Ovary (tissue), 10 donors: ENCODE measurements at places on chromosomes 2 and 18. TPM values are rescaled to one million over a fixed set of nuclear protein-coding genes. Genes with fewer than 3 reads are reported as not detected.
A peak's percentile ranks its signal among the peaks of the same experiment; 100 is the strongest.

DNA sequence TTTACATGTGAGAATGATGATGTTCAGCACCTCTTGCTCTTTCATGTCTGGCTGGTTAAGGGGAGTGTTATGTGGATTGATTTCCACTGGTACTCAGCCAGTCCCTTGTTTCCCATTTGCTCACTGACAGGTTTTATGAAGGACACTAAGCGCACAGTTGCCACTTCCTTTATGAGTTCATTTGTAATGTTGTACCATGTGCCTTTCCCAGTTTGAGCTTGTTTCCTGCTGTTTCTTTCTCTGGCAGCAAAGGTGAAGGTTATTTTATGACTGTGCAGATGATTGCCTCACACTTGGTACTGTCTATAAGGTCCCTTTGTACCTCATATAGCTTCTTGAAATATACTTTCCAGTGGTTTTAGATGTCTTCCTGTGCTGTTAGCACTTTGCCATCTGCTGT lies 1700.5 kb upstream of the TMEFF2 start:
- no peak overlapping the region for H3K27ac ChIP-seq
- H3K27me3 ChIP-seq: no peaks in the 10 kb centered on the region
- no peak overlapping the region for H3K4me3 ChIP-seq
- H3K36me3 ChIP-seq: no peaks in the 10 kb centered on the region
- no peak for DNase-seq
- no peaks in the 10 kb centered on the region for H3K4me1 ChIP-seq

GRCh38 chr18:79068341-79068936 lies 755 bp upstream of the ATP9B start:
- DNase-seq: no peak
- no peaks in the 10 kb centered on the region for H3K4me1 ChIP-seq
- peak overlapping the region; percentile 100 for H3K4me3 ChIP-seq
- no peaks in the 10 kb centered on the region for H3K27me3 ChIP-seq

IL1RN gene
- total RNA-seq: 0.43 TPM

DNA sequence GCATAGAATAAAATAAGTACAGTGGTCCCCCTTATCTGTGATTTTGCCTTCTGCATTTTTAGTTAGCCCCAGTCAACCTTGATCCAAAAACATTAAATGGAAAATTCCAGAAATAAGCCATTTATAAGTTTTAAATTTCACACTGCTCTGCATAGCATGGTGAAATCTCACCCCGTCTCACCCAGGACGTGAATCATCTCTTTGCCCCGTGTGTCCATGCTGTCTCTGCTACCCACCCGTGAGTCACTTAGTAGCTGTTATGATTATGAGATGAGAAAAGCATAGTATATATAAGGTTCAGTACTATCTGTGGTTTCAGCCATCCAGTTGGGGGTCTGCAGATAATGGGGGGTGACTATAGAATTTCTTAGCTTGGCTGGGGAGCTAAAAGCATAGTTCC lies 67.3 kb downstream of the RHBDD1 start:
- no peak overlapping the region for H3K27ac ChIP-seq
- H3K27me3 ChIP-seq: no peaks in the 10 kb centered on the region
- no peak overlapping the region for H3K4me3 ChIP-seq
- no peaks in the 10 kb centered on the region for H3K36me3 ChIP-seq

GRCh38 chr2:103010306-103010705 lies 248.5 kb downstream of the TMEM182 start:
- no peak for DNase-seq
- H3K4me1 ChIP-seq: no peaks in the 10 kb centered on the region
- no peak overlapping the region for H3K27ac ChIP-seq
- no peaks in the 10 kb centered on the region for H3K27me3 ChIP-seq
- H3K4me3 ChIP-seq: no peak overlapping the region

DNA sequence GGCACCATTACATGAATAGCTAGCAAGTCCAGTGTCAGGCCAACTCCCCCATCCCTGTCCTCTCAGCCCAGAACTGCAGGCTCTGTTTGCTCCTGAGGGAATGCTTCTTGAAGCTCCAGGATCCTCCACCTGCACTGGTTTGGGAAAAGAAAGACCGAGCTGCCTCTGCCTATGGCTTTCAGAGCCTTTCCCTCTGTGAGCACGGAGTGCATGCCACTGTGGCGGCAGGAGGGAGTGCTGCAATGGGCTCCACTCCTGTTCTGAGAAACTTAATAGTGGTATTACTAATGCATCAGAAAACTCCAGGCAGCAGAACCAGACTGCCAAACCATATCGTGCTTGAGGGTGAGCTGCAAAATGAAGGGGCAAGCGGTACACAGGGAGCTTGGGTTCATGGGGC lies 271.8 kb downstream of the SRBD1 start:
- no peaks in the 10 kb centered on the region for H3K27me3 ChIP-seq
- no peak overlapping the region for H3K4me3 ChIP-seq
- H3K4me1 ChIP-seq: no peaks in the 10 kb centered on the region
- no peak for DNase-seq
- H3K27ac ChIP-seq: no peak overlapping the region

PJVK gene
- total RNA-seq: 6.3 TPM

CPLX4 gene
- not detected for total RNA-seq

KANSL1L gene
- total RNA-seq: 33.5 TPM

CDC42EP3 gene
- total RNA-seq: 21.5 TPM

PIAS2 gene
- 41.3 TPM for total RNA-seq

CFC1 gene
- total RNA-seq: not detected

DNA sequence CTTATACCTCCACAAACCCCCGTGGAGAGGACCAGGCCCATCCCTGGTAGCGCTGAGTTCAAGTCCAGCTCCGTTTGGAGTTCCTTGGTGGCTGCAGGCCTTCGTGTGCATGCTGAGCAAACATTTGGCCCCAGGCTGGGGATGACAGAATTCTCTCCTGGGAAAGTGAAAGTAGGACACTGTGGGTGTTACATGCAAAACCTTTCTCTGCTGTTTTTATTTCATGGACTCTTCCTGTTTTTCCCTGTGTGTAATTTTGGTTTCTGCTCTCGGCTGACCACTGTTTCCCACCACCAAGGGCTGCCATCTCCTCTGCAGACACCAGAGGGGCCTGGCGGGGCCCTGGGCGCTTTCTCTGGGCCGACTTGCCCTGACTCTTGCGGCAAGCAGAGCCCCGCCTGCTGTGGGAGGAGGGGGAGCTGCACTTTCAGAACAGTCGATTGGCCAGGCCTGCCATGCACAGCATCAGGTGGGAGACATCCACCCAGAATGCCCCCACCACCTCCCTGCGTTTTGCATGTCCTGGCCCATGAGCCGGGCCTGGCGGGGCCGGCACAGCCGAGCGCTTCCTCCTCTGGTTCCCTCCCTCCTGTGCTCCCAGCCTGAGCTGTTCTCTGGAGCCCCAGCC lies 102.4 kb downstream of the CABLES1 start:
- peak overlapping the region; percentile 39 for H3K27ac ChIP-seq
- peak overlapping the region; percentile 26 for H3K4me3 ChIP-seq
- DNase-seq: peak; percentile 71
- no peaks in the 10 kb centered on the region for H3K27me3 ChIP-seq

DNA sequence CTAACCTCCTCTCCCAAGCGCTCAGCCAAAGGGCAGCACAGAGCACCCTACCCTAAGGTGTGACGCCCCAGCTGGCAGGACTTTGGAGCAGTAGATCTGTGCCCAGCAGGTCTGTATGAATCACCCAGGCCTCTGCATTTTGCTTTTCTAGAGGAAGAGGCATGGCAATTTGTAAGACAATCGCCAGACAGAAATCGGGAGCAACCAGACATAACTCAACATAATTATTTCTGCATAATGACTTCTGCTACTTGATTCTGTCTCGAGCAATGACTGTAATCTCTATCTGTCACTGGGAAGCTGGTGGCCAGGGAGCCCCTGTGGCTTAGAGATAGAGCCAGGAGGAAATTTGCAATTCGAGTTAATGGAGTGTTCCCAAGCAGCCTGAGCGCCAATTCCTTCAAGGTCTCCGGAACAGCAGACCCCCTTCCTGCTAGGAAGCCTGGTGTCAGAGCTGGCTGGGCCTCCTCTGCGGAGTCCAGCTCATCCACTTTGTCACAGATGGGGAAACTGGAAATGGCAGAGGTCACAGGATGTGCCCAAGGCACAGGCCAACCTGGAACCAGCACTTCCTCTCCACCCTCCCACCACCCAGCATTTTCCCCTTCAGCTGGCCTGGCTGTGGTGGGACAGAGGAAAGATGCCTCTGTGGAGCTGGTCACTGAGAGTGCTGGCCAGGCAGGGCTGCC lies 55.0 kb downstream of the ODC1 start:
- H3K4me3 ChIP-seq: no peak overlapping the region
- no peaks in the 10 kb centered on the region for H3K4me1 ChIP-seq
- no peaks in the 10 kb centered on the region for H3K27me3 ChIP-seq

DSC3 gene
- total RNA-seq: 9.1 TPM

SPTBN1 gene
- 161 TPM for total RNA-seq

DNA sequence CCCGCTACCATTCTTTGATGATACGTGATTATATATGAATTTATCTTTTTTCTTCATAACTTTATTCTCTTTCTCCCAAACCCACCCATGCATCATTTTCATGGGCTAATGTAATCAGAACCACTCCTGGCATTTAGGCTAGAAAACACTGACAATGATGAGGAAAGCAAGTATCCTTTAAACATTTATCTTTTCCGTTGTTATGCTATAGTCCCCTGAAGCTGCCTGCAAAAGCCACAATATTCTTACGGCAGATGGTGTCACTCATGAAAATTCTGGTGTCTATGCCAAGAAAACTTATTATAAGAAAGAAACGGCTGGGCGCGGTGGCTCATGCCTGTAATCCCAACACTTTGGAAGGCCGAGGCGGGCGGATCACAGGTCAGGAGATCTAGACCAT lies 221.8 kb upstream of the CTAGE1 start:
- H3K27me3 ChIP-seq: no peaks in the 10 kb centered on the region
- no peaks in the 10 kb centered on the region for H3K4me1 ChIP-seq
- no peak overlapping the region for H3K4me3 ChIP-seq
- H3K36me3 ChIP-seq: no peaks in the 10 kb centered on the region

GRCh38 chr2:120396861-120397811 lies 51.2 kb downstream of the INHBB start:
- H3K36me3 ChIP-seq: no peaks in the 10 kb centered on the region
- no peaks in the 10 kb centered on the region for H3K4me1 ChIP-seq
- H3K27me3 ChIP-seq: no peaks in the 10 kb centered on the region
- DNase-seq: no peak

DNA sequence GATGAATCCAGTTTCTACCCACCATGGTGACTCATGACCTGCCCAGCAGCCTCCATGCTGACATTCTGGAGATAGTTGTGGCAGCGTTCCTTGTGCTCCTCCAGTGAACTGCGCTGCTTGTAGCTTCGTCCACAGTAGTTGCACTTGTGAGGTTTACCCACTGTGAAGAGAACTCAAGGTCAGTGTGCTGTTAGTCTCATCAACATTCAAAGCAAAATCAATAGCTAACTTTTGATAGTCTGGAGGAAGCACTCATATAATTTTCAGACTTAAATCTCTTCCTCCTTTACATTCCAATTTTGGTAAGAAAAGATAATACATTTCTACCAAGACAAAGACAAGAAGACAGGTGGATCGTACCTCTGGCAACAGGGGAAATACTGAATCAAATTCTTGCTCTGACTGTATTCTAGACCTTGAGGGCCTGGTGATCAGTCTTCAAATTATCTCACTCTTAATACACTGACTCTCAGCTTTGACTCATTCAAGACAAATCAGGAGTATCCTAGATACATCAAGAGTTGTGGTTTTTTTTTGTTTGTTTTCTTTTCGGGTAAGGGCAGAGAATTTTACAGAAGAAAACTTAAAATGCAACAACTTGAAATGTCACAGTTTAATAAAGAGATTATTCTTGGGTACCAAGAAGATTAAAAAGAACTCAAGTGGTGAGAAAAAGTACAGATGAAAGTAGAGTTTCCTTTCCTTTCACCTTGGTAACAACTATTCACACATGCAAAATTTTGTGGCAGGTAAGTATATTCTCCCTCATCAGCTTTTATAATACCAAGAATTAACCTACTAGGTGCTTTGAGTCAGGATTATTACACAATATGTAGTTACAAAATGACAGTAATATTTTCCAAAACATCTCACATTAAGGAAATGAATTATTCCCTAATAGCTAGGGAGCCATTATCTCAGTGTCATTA lies 129.2 kb downstream of the IKZF2 start:
- no peak overlapping the region for H3K4me3 ChIP-seq
- no peaks in the 10 kb centered on the region for H3K4me1 ChIP-seq
- H3K27me3 ChIP-seq: no peaks in the 10 kb centered on the region
- no peak overlapping the region for H3K27ac ChIP-seq

GRCh38 chr2:45220227-45220626 lies 211.0 kb upstream of the SIX2 start:
- DNase-seq: no peak
- no peaks in the 10 kb centered on the region for H3K27me3 ChIP-seq
- no peak overlapping the region for H3K4me3 ChIP-seq

GRCh38 chr2:142865924-142866323 lies 11.5 kb upstream of the KYNU start:
- H3K4me3 ChIP-seq: no peak overlapping the region
- H3K27me3 ChIP-seq: no peaks in the 10 kb centered on the region
- no peak overlapping the region for H3K27ac ChIP-seq
- DNase-seq: no peak
- H3K36me3 ChIP-seq: no peaks in the 10 kb centered on the region
- no peaks in the 10 kb centered on the region for H3K4me1 ChIP-seq

GRB14 gene
- 6.4 TPM for total RNA-seq
